ENCODE measurements at places on chromosomes 2 and 18.

DNA sequence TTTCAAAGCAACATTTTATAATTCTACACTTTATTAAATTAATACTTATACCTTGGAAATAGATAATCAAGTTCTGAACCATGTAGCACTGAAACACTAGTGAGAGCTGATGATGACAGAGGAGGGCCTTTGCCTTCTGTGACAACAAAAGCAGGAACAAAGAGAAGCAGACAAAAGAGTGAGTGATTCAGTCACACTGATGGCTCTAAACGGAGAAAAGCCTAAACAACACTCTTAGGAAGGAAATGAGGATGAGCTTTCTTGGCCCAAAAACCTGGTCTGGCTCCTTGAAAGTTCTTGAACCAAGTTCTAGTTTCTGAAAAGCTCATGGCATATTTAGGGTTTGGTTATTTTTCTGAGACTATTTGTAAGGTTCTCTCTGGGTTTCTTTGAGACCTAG, 271.9 kb downstream of the DPP10 start:
- no peak for DNase-seq

GRCh38 chr2:232626584-232626983, 6.8 kb upstream of the EFHD1 start:
- DNase-seq = no peak

DNA sequence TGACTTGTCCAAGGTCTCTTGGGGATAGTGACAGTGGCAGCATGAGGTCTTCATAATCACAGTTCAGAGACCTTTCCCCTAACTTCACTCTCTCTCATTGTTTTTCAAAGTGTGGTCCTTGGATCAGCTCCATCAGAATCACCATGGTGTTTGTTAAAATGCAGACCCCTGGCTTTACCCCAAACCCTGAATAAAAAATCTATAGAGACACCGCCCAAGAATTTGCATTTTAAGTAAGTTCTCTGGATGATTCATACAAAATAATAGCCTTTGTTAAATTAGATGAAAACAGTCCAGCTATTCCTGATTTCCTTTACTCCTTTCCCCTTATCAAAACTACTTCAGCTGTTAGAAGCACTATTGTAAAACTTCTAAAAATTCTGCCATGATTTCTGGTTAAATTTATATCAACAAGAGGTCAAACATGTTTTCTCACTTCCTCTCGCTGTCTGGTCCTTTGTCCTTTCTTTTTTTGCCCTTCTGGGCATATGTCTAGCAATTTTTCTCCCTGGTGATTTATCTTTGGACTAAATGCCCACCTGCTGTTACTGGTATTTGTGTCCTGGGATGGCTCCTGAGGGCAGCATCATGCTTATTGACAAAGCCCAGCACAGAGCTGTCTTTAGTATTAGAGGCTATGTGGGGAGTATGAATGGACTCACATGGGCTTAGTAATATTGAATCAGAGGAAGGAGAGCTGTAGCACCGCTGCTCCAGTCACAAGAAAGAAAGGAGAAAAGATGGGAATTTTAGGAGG, 63.4 kb downstream of the LHCGR start:
- DNase-seq = no peak

DNA sequence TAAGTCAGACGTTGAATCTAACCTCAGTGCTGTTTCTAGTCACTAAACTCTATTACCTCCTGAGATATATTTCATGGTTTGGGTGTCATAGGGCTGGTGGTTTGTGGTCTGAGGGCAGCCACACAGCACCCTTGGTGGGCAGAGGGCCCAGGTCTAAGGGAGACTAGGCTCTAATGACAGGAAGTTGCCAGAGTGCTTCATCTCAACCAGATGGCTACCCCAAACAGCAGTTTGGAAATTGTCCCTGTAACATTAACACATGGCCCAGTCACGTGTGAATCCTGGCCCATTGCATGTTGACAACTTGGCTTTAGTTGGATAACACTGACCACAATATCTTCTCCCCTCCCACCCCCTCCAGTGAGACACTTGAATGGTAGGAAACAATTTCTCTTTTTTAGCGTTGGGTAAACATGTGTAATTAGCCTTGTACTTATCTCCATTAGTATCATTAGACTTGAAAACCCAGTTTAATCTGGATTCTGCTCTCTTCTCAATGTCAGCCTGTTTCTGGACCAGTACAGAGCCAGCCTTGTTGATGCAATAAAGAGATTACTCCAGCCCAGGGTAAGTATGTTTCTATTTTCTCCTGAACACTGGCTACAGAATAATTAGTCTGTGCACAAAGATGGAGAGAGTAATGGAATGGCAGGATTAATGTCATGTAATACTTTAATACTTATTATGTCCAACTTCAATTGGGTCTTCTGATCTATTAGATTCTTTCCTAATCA, 187.8 kb upstream of the SIX3 start:
- peak; percentile 25 for DNase-seq

DNA sequence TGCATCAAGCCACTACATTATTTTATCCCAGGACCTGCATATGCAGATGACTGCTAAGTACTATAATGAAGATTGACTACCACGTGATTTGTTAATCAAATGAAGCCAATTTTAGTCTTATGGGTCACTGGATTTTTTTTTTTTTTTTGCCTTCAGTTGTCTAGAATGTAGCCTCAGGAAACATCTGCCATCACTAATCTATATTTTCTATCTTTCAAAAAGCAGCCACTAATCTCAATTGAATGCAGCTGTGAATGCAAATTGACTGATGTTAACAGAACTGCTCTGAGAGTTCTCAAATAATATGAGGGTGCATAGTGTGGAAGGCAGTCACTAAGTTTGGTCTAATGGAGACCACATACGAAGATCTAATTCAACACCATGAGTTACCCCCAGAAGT, 106.3 kb downstream of the ABCA12 start:
- DNase-seq = no peak

- DNase-seq = no peak
Measured at GRCh38 chr2:71385012-71385411, 53.4 kb downstream of the ZNF638 start.

DNA sequence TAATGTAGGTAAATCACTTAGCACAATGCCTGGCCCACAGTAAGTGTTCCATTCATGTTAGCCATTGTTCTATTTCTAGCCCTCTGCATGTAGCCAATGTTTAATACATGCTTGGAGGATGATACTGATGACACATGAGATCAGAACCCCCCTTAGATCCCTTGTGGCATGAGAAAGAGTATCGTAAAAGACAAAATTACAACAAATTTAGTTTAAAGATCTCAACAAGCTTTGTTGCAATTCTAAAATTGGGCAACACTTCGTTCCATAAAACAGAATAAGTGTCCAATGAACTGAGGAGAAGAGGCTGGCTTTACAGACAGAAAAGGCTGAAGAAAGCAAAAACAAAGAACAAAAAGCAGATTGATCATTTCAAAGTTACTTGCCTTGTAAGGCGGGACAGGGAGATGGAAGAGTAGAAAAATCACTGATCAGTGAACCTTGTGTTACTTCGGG, 148.7 kb upstream of the SLC1A4 start:
- no peak for DNase-seq

- DNase-seq = no peak
Measured at GRCh38 chr18:49178736-49179135, 228.0 kb upstream of the SMAD7 start.

DNA sequence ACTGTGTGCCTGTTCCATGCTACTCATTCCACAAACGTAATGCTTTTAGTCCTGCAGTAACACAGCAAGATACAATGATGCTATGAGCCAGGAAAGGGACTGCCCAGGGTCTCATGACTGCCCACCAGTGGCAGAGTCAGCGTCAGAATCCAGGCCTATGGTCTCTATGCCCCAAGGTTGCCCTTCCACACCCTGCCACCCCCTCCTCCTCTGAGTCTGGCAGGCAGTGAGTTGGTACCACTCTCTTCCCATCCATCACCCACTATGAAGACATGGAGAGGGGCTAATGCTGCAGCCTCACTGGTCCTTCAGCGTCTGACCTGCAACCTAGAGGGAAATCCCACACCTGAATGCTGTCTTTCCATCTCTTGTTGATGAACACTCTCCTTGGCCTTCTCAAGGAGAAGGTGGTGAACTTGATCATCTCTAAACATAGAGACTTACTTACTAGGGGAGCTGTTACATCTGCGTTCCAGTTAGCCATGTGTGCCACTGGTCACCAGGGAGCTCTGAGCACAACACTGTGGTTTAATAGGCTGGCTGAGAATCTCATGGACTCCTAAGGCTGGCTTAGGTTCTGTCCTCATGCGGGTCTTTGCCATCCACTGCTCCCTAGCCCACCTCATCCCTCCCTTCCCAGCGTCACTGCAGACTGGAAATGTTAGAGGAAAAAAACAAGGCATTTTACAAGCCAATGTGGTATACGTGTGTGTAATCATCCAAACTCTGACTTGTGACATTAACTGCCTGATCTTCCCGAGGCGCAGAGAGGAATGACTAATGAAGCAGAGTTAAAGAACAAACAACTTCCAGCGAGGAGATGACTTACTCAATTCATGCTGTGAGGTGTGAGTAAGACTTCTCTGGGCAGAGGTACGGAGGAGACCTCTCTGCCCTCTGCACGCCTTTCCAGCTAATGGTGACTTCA, 28.8 kb downstream of the STEAP3 start:
- no peak for DNase-seq

GRCh38 chr2:235510318-235510717, 16.5 kb downstream of the AGAP1 start:
- DNase-seq = no peak

GRCh38 chr2:172416447-172417058, 10.8 kb upstream of the ITGA6 start:
- no peak for DNase-seq

All from GDM1 (cell line).